MCF 10A (cell line): ENCODE measurements at places on chromosomes 11 and 22. TPM values are rescaled to one million over a fixed set of nuclear protein-coding genes. Genes with fewer than 3 reads are reported as not detected.

DNA sequence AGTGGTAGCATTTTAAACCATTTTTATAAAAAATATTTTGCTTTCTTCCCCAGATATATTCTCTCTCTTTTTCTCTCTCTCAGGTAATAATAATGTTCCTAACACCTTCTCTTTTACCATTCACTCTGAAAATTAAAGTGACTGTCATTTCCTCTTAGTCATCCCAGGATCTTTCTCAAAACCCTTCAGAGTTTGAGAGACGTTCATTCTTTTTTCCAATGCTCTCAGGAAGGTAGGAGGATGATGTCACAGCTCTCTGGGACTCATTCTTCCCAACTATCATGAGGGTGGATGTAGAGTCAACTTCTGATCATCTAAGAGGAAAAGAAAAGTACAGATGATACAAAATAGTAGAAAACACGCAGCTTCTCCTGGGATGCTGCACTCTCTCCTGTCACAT, 60.2 kb upstream of the CRTAM start:
- H3K27me3 ChIP-seq = no peaks in the 10 kb centered on the region
- peak; percentile 23 for DNase-seq
- H3K36me3 ChIP-seq = peaks cover 17% of the 10 kb centered on the region
- H3K4me1 ChIP-seq = peaks cover 6% of the 10 kb centered on the region

GRCh38 chr11:21364866-21365624, 695.7 kb downstream of the NELL1 start:
- H3K27ac ChIP-seq = no peak overlapping the region
- H3K27me3 ChIP-seq = no peaks in the 10 kb centered on the region
- no peaks in the 10 kb centered on the region for H3K4me1 ChIP-seq
- H3K36me3 ChIP-seq = no peaks in the 10 kb centered on the region
- no peak overlapping the region for H3K4me3 ChIP-seq

- no peak for DNase-seq
- peaks cover 12% of the 10 kb centered on the region for H3K36me3 ChIP-seq
- no peaks in the 10 kb centered on the region for H3K27me3 ChIP-seq
- no peak overlapping the region for H3K4me3 ChIP-seq
- no peak overlapping the region for H3K27ac ChIP-seq
- peaks cover 36% of the 10 kb centered on the region for H3K4me1 ChIP-seq
Measured at GRCh38 chr22:17998913-17999312, 25.4 kb downstream of the MICAL3 start.

DNA sequence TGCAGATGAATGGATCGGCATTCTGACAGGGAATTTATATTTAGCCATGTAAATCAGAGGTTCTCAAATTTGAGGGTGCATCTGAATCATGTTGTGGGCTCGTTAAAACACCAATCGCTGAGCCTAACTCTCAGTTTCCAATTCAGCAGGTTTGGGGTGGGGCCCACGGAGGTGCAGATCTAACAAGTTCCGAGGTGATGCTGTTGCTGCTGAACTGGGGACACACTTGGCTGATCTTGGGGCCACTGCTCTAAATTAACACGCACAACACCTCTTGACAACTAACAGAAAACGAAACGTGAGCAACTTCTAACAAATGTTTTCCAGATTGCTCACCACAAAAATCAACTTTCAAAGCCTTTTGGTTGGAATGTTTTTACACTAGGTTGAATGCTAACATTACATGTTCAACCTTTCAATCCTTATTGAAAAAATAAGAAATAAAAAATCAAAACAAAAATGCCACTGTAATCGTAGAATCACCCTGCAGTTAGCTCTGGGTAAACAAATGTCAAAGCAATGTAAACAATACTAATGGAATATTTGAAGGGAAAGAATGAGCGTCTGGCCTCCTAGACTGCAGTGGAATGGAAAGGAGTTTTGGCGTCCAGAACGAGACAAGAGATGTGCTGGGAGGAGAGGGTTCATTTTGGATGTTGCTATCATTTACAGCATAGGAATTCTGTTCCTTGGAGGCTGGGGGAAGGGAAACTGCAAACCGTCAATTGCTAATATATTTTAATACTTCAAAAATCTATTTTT, 68.3 kb upstream of the SLC6A5 start:
- no peaks in the 10 kb centered on the region for H3K4me1 ChIP-seq
- no peak overlapping the region for H3K4me3 ChIP-seq
- H3K36me3 ChIP-seq = no peaks in the 10 kb centered on the region
- no peak overlapping the region for H3K27ac ChIP-seq
- no peak for DNase-seq

GRCh38 chr11:47233051-47233450, 15.6 kb downstream of the ACP2 start:
- no peak overlapping the region for H3K4me3 ChIP-seq
- H3K27ac ChIP-seq = no peak overlapping the region
- peaks cover 16% of the 10 kb centered on the region for H3K4me1 ChIP-seq
- DNase-seq = no peak

PRODH gene
- total RNA-seq = 6.0 and 8.4 TPM in 2 replicates

OTOG gene
- not detected in 2 replicates for total RNA-seq

CHKA gene
- 7.8 and 13.7 TPM in 2 replicates for total RNA-seq
